Activated naive CD8-positive, alpha-beta T cell treated with anti-CD3 and anti-CD28 coated beads, Interleukin-2, amount 50 U/mL, for 16 hours (primary cell): ENCODE measurements at places on chromosomes 5 and 9.

DNA sequence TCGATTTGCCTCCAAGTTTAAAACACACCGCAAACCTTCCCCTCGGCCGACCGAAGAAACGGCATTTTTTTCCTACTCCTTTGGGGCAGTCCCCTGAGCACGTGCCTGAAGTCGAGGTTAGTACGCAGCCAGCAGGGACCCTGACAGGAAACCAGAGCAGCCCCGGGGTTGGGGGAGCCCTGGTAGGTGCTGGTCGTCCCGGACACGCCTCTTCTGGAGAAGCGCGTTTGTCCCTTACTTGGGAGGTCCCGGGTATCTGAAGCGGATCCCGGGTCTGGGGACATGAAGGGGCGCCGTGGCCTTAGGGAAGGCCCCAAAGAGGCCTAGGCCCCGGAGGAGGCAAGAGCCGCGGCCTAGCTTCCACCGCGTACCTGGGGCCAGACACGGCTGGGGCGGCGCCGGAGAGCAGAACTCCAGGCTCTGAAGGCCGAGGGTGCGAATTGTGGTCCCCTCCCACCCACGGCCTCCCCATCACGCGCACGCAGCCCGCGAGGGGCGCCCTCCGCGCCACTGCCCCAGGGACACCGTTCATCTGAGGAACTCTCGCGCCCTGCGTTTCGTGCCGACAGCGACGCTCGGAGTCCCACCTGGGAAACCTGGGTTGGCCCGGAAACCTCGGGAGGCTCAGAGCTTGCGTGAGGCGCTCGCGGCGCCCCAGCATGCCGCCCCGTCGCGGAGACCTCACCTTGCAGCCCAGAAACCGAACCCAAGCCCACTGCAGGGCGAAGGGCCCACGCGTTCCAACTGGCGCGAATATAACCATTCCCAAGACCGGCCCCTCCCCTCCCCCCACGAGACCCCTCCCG lies 10.4 kb downstream of the OTP start:
- no peak for DNase-seq

DNA sequence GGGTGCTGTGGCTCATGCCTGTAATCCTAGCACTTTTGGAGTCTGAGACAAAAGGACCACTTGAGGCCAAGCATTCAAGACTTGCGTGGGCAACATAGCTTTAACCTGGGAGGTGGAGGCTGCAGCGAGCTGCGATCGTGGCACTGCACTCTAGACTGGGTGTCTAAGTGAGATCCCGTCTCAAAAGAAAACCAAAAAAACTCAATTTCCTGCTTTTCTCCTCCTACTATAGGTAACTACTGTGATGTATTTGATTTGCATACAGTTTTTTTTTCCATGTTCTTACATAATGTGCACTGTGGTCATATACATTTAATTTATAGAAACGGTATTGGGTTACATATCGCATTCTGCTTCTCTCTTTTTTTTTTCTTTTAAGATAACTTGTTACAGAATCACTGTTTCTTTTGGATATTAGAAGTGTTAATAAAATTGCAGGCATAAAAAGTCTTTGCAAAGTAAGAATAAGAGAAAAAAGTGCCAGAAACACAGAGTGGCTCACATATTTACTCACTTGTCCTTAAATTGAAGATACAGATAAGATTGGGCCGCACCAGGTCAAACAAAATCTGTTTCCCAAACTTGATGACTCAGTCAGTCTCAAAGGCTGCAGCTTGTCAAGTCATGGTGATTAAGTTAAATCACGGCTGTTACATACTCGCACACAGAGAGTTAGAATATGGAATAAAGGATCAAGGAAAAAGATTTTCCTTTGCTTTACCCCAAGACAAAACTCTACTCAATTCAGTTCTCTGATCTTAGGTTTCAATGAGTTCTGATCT lies 2.0 kb upstream of the PTGR1 start:
- no peak for DNase-seq

- no peak for DNase-seq
These were observed 49.4 kb downstream of the PLK2 start for GRCh38 chr5:58410441-58410840.

DNA sequence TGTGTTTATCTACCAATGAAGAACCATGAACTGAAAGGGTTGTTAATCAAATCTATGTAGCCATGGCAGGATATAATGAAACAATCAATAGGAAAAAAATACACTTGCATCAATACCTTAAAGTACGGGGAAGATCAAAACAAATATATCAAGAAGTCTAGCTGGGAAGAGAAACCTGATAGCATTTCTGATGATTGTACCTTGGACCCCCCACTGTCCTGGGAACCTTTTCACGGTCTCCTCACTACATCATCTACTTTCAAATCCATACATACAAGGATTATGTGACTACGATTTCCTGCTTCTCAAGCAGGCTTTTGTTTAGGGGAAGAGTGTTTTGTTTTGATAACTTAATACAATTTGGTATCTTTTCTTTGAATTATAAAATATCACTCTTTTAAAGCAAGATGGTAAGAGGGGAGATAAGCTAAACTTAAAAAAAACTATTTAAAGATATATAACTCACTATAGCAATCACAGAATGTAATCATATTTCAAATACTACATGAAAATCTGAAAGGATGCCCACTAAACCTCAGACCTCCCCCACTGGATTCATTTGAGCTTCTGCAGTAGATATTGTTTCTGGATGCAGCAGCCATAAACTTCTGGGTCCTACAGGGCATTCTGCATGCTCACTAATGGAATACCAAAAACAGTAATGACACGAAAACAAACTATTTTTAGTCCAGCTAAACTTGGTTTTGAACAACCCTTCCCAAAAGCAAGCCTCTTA lies 8.0 kb downstream of the EBF1 start:
- no peak for DNase-seq

GRCh38 chr9:94222870-94223269 lies 36.2 kb upstream of the ZNF169 start:
- DNase-seq, result no peak

- no peak for DNase-seq
These were observed 11.6 kb downstream of the LHX3 start for GRCh38 chr9:136193127-136193890.

- no peak for DNase-seq
These were observed 427.2 kb downstream of the SPOCK1 start for GRCh38 chr5:137071931-137072330.

DNA sequence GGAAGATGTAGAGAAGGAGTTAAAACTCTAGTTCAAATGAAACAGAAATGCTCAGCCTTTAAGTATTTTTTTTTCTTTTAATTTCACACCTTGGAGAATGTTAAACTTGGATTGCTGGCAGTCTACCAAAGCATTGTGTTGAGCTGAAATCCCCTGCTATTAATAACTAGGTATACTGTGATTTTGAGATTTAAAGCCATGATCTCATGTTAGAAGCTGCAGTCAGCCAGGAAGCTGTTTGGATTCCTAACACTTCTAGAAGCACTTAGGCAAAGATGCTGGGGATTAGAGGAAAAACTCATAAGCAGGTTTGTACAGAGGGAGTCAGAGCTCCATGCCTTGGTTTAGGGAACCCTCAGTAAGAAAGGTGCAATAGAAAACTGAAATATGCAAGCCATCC lies 141.4 kb downstream of the KIF4B start:
- no peak for DNase-seq

GRCh38 chr5:35617060-35617434 lies 616 bp upstream of the SPEF2 start:
- no peak for DNase-seq

- DNase-seq, result no peak
These were observed 53.3 kb downstream of the PCA3 start for GRCh38 chr9:76817489-76817888.

- DNase-seq, result no peak
These were observed 3.1 kb downstream of the RAB14 start for GRCh38 chr9:121198512-121199042.

- DNase-seq, result no peak
These were observed 19.0 kb downstream of the SPDL1 start for GRCh38 chr5:169602535-169602934.

GRCh38 chr5:140189253-140189652 lies 14.3 kb downstream of the CYSTM1 start:
- no peak for DNase-seq

- DNase-seq, result peak; percentile 37
These were observed 21.7 kb upstream of the NSD1 start for GRCh38 chr5:177111720-177112394.

DNA sequence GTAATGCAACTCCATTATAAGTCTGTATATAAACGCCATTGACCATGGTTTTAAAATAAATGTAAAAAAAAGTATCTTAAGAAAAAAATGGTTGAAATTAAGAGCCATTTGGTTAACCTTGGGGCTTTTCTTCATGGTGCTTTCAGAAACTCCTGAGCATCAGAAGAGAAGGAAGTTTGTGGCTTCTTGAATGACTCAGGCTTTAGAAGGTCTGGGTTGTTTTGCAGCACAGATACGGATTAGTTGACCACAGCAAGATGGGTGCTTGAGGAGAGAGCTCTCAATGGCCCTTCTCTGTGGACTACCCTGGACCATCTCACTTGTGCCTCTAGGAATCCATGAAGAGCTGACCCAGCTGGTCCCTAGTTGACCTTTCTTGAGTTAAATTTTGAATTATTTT lies 189.5 kb downstream of the TMEM38B start:
- DNase-seq, result no peak

- no peak for DNase-seq
These were observed 336.3 kb downstream of the IRX1 start for GRCh38 chr5:3931976-3932375.

DNA sequence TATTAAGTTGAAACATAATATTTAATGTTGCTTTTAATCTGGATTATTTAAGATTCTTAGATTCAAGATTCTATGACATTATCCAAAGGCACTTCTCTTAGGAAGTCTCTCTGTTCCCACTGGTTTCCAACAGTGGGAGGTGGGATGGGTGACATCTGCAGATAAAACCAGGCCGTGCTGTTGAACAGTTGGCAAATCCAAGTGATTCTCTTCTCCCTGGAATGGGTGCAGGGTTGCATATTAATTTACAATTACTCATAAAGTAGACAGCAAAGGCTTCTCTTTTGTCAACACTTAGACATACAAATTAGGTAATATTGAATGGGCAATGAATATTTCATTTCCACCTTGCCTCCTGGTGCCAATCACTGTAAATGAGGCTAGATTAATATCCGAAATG lies 233.7 kb upstream of the IL12B start:
- DNase-seq, result no peak

DNA sequence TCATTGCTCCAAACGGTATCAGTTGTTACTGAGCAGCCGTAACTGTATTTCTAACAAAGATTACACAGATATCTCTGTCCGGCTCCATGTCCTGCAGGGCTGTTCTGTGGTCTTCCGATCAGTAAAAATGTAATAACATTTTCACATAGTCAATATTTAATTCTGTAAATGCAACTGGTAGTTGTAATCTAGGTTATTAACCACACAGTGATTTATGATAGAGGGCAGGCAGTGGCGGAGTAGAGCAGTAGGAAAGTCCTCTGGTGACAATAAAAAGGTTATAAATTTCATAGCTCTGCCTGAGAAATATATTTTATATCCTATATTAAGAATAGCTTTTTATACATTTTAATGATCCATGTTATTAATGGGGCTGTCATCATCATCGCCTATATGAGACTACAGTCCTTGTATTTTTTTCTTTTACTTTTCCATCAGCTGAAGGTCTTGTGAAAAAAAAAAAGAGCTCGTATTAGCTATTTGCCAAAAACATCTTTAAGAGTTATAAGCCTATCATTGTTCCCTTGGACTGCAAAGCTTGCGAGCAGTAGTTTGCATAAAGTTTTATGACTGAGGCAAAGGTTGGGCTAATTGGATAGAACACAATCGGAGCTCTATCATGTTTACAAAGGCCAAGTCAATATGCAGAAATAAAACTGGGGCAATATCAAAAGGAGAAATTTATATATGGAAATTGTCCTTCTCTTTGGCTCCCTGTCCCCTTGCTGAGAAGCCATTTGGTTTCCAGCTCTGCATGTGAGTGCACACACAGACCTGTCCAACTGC lies 648.0 kb downstream of the IRX1 start:
- DNase-seq, result no peak

DNA sequence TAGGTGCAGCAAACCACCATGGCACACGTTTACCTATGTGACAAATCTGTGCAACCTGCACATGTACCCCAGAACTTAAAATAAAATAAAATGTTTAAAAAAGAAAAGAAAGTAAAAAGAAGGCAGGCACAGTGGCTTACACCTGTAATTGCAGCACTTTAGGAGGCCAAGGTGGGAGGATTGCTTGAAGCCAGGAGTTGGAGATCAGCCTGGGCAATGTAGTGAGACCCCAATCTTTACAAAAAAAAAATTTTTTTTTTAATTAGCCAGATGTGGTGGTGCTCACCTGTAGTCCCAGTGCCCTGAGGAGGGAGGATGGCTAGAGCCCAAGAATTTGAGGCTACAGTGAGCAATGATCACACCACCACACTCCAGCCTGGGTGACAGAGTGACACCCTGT lies 12.5 kb upstream of the LHFPL2 start:
- DNase-seq, result no peak

DNA sequence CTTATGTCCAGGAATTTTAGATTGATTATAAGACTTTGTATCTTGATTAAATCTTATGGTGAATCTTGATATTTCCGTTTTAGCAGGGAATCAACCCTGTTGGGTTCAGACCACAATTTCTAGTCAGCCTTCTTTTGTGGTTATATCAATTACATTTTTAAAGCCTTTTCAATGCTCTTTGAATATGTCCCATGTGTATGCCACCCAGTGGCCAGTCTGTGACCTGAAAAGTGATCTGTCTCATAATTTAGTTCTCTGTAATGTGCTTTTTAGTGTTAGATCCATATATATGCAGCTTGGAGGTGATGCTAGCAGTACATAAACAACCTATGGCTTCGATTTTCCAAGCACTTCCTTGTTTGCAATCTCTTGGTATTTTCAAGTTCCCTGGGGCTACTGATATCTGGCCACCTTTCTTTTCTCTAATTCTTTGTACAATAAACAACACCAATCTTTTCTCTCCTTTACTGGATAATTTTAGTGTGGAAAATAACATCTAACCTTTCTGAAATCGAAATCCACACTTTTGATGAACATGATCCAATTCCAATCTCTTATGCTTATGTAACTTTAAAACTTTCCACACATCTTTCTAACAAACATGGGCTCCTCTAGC lies 28.8 kb downstream of the PDE8B start:
- DNase-seq, result no peak

DNA sequence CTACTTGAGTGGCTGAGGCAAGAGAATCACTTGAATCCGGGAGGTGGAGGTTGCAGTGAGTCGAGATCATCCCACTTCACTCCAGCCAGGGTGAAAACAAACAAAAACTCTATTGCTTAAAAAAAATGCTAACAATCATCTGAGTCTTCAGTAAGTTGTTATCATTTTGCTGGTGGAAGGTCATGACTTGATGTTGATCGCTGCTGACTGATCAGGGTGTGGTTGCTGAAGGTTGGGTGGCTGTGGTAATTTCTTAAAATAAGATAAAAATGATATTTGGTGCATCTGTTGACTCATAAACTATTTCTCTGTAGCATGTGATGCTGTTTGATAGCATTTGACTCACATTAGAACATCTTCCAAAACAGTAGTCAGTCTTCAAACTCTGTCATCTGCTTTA lies 349.4 kb upstream of the PAPPA start:
- DNase-seq, result no peak
